H4 (cell line): ENCODE measurements at places on chromosomes 6 and 20. TPM values are rescaled to one million over a fixed set of nuclear protein-coding genes. Genes with fewer than 3 reads are reported as not detected.

DNA sequence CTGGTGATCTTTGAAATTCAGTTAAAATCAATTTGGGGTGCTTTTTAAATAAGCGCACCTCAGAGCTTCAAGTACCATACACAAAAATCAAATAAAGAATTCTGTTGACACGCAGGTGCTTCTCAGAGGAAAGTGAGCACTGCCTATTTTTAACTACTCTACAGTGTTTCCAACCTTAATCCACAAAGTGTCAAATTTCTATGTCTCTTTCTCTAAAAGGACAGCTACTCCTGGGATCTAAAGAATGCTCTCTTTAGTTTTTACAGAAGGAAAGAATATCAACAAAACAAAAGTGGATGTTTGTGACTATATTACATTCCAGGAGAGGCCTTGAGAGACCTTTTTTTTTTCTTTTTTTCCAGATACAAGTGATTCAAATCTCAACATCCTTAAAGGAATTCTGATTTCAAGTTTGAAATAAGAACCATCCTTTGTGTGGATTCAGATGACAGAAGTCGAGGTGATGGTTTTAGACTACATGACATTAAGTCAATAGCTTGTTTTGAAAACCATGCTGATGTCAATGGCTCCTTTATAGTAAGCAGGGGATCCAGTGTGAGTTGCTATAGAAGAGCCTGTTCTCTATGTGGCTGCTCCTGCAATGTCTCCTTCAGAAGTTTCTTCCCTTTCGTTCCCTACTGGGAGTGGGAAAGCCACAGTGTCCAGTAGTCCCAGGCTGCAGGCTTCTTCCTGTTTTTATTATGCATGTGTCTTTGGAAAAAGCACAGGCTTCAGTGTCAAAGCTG is 67.2 kb upstream of the DEFB112 start:
- DNase-seq, result no peak

- DNase-seq, result no peak
These were observed 112.8 kb downstream of the TBX18 start for GRCh38 chr6:84651583-84651982.

DNA sequence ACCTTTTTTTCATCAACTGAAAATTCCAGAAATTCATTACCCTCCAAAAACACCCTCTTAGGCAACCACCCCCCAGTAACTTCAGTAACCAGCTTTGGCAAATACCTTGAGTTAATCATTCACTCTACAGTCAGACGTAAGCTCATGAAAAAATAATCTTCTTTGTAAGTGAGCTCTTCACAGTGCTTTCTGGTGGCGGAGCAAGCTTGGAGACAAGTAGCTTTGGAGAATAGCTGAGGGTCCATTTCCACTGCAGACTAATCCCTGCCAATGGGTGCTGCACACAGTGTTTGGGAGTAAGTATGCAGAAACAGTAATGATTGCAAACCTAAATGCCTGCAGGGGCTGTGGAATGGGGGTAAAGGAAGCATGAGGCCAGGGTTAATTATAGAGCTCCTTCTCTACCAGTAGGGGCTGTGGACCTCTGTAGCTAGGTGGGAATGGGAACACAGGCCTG is 56.8 kb upstream of the HINT3 start:
- no peak for DNase-seq

- no peak for DNase-seq
These were observed 15.0 kb downstream of the PARD6B start for GRCh38 chr20:50746138-50746940.

DNA sequence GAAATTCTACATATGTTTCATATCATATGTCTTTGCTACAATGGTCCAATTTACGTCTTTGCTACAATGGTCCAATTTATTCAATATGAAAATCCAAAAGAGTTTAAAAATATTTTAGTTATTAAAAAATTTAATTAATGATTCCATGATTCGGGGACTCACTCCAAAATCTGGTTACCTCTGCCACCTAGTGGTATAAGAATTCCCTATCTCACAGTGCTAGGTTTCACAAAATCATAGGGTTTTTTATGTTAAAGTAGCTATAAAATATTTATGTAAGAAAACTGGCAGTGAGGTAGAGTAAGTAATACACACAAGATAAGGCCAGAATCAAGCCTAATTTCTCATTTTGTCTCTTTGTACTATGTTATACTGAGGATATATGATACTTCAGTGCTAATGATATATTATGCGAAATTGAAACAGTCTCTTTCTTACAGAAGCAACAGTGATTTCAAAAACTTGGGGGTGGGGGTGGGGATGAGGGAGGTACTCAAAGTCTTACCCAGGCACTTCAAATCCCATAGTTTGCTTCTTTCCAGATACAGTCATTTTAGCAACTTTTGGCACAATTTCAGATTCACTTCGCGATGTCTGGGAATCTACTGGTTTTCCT is 52.3 kb downstream of the HBS1L start:
- no peak for DNase-seq

GRCh38 chr20:2544211-2544610 is 7.8 kb downstream of the TMC2 start:
- DNase-seq, result no peak

DNA sequence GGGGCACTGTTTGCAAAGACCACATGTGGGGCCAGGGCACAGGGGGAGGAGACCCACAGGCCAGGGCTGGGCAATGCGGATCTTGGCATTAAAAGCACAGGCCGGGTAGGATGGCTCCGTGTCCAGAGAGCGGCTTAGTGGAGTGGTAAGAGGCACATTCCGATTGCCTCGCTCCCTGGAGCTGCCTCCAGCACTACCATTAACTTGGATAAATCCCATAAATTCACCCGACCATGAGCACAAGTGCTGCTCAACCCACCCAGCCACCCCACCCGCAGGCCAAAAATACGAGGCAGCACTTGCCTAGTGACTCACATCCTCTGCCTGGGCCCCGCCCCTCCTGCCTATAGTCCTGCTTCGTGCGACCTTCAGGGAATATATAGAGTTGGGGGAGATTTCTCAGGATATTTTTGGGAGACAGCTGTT is 67.5 kb upstream of the QKI start:
- DNase-seq, result no peak

- no peak for DNase-seq
These were observed 6.1 kb downstream of the KLHL31 start for GRCh38 chr6:53659458-53659857.

DNA sequence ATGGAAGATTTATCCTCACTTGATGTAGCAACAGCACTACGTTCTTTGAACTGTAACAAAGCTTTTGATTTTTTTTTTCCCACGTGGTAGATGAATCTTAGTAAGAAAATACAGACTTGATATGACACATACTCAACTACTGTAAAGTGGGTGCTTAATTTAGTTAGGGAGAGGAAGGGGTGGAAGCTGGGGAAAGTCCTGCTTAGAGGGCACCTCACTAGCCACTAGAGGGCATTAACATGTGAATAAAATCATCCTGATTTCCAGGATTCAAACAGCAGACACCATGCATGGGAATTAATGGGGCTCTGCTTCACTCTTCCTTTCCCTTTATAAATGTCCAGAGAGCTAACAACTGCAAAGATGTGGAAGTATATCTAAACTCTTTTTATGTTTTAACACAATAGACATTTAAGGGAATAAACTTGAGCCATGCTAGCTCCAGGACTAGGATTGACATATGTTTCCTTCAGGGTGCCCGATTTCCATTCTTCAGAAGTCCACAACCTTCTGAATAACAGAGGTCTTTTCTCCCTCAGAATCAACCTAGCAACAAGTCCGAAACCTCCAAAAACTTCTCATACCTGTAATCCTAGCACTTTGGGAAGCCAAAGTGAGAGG is 250.1 kb downstream of the ATXN1 start:
- peak; percentile 25 for DNase-seq

DNA sequence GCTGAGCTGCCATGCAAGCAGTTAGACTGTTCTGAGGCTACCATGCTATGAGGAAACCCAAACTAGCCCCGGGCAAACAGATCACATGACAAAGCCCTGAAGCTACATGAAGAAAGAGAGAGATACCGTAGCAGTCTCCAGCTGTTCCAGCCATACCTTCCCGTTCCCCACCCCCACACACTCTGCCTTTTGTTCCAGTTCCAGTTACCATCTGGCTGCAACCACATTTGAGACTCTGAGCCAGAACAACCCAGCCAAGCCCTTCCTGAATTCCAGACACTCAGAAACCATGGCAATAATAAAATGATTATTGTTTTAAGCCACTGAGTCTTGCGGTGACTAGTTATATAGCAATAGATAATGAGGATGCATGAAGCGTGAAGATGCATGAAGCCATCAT is 28.3 kb downstream of the RIN2 start:
- DNase-seq, result peak; percentile 74

- no peak for DNase-seq
These were observed 10.4 kb upstream of the SNPH start for GRCh38 chr20:1255675-1256074.

DNA sequence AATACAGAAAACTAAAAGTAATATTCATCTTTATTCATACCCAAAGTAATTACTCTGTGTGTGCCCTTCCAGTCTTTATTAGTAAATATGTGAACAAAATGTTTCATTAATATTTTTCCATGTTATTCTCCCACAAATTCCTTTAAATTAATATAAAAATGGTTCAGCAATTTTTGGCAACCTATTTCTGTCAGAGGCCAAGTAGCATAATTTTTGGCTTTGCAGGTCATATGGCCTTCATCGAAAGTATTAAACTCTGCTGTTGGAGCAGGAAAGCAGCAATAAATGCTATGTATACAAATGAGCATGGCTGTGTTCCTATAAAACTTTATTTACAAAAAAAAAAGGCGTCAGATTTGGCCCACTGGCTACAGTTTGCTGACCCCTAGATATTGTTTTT is 16.1 kb downstream of the ZC2HC1B start:
- no peak for DNase-seq

DNA sequence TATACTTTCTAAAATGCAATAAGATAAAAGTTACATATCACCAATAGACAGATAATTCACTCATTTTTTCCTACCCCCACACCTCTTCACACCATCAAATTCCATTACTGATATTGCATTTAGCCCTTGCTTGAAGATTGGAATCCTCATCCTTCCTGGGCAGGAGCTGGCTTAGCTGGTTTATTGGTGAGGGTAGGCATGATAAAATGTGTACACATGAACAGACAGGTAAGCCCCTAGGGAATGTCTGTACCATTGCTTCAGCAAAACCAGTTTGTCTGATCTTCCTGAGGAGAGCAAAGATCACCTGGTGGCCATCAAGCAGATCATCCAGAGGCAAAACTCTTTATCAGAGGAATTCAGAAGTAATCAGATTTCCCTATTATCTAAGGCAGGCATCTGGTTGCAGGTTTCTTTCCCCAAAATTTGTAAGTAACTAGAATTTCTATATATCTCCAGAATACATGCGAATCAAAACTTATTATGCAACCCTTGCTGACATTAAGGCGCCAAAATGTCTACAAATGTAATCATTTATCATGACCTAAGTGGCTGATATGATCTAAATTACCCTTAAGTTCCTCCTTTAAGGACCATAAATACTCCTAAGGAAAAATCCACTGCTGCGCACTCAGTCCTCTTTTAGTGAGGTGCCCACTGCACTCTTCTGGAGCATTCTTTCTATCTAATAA is 6.6 kb upstream of the FABP7 start:
- DNase-seq, result no peak

GRCh38 chr20:40942006-40942405 is 86.6 kb upstream of the TOP1 start:
- no peak for DNase-seq

DNA sequence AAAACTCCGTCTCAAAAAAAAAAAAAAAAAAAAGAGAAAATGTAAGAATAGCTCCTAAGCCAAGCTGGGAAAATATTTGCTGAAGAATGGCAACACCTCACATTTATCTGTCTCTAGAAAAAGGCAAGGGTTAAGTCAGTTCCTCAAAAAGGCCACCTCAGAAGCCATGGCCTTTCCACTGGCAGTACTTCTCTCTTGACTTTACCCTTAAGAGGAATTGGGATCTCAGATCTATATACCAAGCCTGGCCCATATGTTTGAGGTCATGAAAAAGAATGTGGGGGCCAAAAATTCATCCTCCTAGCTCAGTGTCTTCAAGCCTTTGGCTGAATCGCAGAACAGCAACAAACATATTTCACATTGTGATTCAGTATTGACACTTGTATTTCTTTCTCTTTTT is 10.9 kb upstream of the NCOA3 start:
- DNase-seq, result no peak

DNA sequence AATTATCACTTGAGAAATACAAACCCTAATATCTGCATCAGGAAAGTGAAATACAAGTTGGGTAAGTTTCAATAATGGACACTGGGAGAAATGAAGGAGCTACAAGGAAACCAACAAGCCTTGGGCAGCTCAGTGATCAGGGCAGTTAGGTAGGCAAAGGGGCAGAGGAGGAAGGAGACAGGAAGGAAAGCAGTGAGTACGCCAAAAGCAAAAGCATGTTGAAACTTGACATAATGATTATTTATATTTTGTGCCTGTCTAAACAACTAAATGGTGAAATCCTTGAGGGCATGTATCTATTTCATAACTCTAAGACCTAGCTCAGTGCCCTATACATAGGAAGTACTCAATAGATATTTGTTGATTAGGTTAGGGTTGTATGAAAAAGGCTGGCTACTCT is 23.3 kb downstream of the PXT1 start:
- no peak for DNase-seq

GRCh38 chr20:50237349-50237748 is 46.7 kb downstream of the CEBPB start:
- no peak for DNase-seq

DNA sequence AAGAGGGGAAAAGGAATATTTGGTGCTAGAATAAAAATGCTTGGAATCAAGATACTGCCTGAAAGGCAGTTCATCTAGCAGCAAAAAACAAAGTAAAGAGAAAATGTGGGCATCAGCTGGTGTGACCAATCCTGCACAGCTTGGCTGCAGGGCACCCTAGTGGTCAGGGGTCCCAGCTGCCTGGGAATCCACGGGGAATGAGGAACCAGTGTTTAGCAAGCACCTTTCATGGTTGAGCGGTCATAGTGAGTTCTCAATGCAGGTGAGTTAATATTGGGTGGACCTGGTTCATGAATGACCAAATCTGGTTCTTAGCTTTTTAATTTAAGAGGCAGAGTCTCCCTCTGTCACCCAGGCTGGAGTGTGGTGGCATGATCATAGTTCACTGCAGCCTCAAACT is 53.3 kb downstream of the CAP2 start:
- no peak for DNase-seq

- peak; percentile 32 for DNase-seq
These were observed 426.5 kb upstream of the RNF217 start for GRCh38 chr6:124535746-124536145.

The RSPH9 gene
- not detected in 2 replicates for total RNA-seq

The DEFB119 gene
- not detected in 2 replicates for total RNA-seq

The PRKN gene
- total RNA-seq, result 0.19 TPM in 1 of 2 replicates, not detected in the other

The PSORS1C1 gene
- 0.06 and 0.35 TPM in 2 replicates for total RNA-seq

The ASIP gene
- total RNA-seq, result not detected in 2 replicates

The CALHM4 gene
- 0.39 TPM in 1 of 2 replicates, not detected in the other for total RNA-seq

The HLA-F gene
- 17.5 and 20.3 TPM in 2 replicates for total RNA-seq

The SSTR4 gene
- total RNA-seq, result not detected in 2 replicates
